ENCODE measurements at places on chromosomes 5 and 9.

- no peak for DNase-seq
These were observed 186.2 kb upstream of the OTULINL start for GRCh38 chr5:14395411-14395810.

- no peak for DNase-seq
These were observed 135.4 kb downstream of the ALDH1A1 start for GRCh38 chr9:72817413-72817812.

GRCh38 chr5:67363963-67364362, 167.4 kb upstream of the CD180 start:
- DNase-seq, result no peak

GRCh38 chr9:104948277-104948676, 20.3 kb upstream of the ABCA1 start:
- DNase-seq, result no peak

DNA sequence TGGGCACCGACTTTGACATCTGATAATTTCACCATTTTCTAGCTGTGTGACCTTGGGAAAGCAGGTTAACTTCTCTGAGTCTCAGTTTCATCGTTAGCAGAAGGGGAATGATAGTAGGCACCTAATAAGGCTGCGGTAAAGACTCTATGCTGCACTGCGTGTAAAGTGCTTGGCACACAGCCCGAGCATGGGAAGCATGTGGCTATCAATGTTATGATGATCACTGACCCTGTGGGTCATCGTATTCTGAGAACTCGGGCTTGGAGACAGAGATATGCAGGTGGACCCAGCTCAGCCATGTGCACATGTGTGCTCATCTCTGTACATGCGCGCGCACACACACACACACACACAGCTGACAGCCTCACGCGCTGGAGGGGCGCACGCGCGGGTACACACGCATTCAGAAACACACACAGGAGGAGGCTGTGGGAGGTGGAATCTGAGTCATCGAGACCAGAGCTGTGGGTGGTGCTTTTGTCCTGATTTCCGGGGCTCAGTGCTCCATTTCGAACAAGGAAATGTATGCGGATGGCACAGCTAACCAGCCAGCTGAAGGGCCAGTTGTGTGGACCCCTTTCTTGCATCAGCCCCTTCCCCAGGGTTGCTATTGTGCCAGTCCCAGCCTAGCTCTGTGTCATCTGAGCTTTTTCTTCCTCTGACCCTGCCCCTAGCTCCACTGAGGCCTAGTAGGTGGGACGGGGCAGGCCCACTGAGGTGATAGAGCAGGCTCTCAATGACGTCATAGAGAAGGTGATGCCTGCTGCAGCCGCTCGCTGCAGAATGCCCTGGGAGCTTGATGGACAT, 11.1 kb upstream of the ARAP3 start:
- DNase-seq, result no peak

DNA sequence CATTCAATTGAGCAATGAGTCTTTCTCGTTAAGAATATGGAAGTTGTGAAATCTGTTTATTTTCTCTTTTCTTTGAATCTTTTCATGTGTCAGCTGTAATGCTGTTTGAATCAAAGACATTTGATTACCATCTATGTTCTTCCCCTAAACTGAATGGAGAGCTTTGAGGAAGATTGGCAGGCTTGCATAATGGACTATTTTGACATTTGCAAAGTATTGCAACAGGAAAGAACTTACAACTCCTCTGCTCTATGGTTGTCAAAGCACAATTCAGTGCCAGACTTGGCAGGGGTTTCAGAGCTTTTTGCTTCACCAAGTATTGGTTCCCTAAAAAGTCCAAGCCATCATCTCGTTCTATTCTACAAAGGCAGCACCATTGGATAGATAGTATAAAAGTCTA, 549.0 kb upstream of the NUDT12 start:
- DNase-seq, result no peak

DNA sequence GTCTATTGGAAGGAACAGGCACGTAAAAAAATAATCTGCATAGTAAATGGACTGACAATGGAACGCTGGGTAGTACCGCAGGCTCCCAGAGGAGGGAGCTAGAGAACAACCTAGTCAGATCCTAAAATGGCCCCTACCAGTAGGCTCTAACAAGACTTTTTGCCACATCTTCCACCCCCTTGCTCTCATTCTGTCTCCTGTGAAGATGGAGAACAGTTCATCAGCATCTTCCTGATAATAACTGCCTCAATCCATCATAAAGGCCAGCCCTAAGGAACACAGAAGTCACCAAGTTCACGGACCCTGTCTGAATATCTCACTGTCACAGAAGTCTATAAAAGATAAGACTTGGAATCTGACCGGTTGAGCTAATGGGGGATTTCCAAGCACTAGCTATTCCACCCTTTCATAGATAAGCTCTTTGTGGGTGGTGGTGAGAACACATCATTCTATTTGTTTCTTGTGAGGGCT, 133.4 kb downstream of the SLC1A3 start:
- peak; percentile 67 for DNase-seq

- no peak for DNase-seq
These were observed 24.5 kb downstream of the LHFPL2 start for GRCh38 chr5:78624011-78624541.

DNA sequence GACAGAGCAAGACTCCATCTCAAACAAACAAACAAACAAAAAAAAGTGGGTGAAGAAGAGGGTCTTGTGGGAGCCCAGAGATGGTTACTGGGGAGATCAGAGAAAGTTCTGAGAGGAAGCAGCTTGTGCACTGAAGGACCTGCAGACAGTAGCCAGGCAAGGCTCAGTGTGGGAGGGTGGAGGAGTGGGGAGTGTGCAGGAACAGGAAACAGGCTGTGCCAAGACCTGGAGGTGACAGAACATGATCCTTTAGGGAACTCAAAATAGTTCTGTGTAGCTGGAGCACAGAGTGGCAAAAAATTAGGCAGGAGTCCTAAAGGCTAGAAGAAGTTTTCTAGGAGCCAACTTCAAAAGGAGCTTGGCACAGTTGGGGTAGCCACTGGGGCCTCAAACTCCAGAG, 19.2 kb upstream of the NANS start:
- no peak for DNase-seq

DNA sequence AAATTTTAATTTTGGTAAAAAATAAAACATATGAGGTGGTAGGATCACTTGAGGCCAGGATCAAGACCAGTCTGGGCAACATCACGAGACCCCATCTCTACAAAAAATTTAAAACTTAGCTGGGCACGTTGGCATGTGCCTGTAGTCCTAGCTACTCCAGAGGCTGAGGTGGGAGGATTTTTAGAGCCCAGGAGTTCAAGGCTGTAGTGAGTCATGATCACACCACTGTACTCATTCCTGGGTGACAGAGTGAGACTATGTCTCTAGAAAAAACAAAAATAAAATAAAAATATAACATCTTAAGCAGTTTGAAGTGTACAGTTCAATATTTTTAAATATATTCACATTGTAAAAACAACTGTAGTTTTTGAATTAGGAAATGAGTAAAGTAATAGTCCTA, 108.3 kb downstream of the SMIM15 start:
- DNase-seq, result no peak

- no peak for DNase-seq
These were observed 214.5 kb downstream of the TMEM167A start for GRCh38 chr5:82862711-82863110.

DNA sequence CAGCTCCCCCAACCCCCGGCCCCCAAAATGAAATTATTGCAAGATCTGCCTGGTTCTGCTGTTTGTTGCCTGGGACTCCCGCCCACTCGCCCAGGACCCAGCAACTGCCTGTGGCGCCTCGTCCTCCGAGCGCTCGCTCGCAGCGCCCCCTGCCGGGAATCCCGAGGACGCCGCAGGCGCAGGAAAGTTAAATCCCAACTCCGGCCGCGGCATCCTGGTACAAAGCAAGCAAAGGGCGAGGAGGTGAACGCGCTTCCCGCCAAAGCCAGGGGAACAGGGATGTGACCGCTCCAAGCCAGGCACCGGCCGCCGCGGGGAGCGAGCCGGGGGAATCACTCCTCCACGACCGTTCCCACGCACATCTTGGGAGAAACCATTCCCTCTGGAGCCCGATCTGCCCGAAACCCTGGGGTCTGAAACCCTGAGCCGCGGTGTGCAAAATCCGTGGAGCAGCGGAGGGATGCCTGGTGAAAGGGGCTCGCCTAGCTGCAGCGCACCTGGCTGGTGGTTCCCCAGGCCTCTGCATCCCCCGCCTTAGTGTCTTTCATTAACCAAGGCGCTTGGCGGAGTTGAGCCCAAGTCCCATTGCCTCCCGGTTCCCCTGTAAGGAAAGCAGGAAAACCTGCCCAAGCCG, 1.3 kb downstream of the SEMA5A start:
- peak; percentile 74 for DNase-seq

DNA sequence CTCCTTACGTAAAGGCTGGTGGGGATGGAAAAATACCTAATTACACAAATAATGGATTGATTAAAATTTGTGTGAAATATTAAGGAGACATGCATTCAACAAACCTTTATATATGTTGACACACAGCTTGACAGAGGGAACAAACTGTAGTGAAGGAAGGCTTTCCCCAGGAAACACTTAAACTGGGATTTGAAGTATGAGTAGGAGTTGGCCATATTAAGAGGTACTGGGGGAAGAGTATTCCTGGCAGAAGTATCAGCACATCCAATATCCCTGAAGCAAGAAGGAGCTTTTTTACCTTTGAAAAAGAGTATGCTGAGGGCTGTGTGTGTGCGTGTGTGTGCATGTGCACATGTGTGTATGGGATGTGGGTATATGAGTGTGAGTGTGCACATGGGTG, 111.1 kb downstream of the PSD2 start:
- no peak for DNase-seq

- no peak for DNase-seq
These were observed 269.7 kb downstream of the ISL1 start for GRCh38 chr5:51652980-51653379.

DNA sequence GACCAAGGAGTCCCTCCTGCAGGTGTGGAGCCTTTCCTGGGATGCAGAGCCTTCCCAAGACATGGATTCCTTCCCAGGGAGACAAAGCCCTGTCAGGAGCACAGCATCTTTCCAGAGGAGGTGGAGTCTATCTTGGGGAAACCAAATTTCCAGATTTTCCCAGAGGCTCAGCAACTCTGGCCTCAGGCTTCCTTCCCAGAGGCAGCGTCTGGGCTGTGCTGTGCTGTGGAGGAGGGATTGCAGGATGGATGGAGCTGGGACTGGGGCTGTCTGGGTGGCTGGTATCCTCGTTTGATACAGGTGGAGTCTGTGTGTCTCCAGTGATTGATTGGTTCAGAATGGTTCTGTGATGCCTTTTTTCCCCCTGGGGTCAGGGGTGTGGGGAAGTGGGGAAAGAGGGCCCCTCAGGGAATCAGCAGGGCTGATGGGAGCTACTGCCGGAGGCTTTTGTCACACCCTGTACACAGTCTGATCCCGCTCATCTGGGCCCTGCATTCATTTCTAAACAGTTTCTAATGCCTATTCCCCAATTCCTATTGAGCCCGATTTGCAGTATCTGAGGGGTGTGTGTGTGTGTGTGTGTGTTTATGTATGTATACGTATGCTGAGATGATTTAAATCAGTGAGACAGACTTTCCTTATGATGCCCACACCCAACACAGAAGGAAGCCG, 16.0 kb downstream of the OR13J1 start:
- no peak for DNase-seq

DNA sequence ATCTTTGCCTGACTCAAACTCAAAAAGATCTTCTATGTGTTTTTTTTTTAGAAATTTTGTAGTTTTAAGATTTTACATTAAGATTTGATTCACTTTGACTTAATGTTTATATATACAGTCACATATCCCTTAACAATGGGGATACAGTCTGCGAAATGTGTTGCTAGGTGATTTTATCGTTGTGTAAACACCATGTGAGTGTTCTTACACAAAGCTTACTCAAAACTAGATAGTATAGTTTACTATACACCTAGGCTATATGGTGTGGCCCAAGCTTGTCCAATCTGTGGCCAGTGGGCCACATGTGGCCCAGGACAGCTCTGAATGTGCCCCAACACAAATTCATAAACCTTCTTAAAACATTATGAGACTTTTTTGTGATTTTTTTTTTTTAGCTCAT, 131.9 kb downstream of the CWC27 start:
- DNase-seq, result no peak

- DNase-seq, result no peak
These were observed 239.6 kb upstream of the NREP start for GRCh38 chr5:111996574-111996973.

- DNase-seq, result no peak
These were observed 309.2 kb downstream of the AGTPBP1 start for GRCh38 chr9:85432599-85432998.

DNA sequence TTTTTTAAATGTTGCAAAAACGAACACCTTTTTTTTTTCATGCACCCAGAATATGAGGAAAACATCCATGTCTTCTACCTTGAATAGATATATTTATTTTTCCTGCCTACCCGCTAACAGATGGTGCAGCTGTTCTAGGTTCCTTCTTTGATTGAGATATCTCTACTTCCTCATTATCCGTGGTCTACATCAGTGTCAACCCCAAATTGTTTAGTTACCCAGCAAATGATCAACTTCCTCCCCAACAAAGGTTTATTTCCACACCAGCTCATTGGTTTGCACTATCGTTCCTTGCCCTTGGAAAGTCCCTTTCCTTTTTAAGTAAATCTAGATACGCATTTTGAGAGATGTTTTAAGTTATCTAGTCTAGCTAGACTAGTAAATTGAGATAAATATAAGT, 166.4 kb downstream of the PRR16 start:
- DNase-seq, result no peak

- no peak for DNase-seq
These were observed 560.6 kb upstream of the CYLC2 start for GRCh38 chr9:102434545-102434944.

DNA sequence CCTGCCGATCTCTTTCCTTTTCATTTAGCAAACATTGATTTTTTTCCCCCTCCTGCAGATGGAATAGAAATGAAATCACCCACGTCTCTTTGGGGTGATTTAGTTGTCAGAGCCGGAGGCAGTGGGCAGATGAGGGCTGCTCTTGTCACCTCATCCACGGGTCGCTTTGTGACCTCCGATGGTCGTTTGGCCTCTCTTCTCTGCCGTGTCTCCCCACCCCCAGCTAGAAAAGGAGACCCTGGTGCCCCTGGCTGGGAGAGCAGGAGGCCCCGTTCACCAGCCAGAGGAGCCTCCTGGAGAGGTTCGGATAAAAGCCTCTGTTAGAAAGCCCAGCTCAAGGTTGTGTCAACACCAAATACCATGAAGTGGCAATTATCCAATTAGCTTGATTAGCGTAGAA, 21.6 kb upstream of the RXRA start:
- no peak for DNase-seq

DNA sequence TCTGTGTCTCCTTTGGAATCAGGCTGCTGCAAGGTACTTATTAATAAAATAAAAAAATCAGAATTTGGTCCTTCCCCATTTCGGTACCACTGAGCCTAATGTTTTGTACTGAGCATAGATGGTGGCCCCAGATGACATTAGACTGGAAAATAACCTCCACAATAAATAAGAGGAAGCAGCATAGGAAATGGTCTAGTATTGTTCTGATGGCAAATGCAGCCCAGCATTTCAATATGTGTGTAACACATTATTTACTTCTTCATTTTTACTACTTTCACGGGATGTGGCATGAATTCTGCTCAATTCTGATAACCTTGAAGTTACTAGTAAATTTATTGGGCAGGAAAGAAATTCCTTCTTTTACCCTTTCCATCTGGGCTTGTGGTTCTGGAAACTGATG, 295.6 kb downstream of the ADGRV1 start:
- no peak for DNase-seq

GRCh38 chr9:134962973-134963364, 45.3 kb upstream of the FCN1 start:
- DNase-seq, result no peak

- DNase-seq, result no peak
These were observed 53.5 kb upstream of the IRX1 start for GRCh38 chr5:3542158-3542557.

Measured in GM10248 (cell line).